ENCODE measurements at places on chromosomes 5 and 9.

DNA sequence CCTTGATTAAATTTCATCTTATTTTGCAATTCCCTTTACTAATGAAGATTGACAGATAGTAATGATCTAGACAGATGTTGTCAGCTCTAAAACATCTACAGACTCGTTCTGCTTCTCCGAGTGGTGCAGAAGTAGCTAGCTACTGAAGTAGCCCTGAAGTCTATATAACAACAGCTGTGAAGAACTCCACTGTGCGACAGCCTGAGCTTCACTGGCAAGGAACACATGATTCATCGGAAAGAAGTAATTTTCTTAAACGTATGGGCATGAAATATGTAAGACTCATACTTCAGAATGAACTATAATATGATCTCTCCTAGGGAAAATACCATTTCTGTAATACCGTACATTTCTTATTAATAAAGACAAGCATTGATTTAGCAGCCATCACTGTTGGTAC, 96.2 kb downstream of the TRPM3 start:
- DNase-seq, result no peak

- DNase-seq, result no peak
Measured at GRCh38 chr9:129803676-129804060, 684 bp downstream of the TOR1B start.

GRCh38 chr5:38720554-38721361, 125.1 kb upstream of the OSMR start:
- no peak for DNase-seq

- DNase-seq, result peak; percentile 46
Measured at GRCh38 chr9:121886759-121887485, 206.2 kb downstream of the TTLL11 start.

DNA sequence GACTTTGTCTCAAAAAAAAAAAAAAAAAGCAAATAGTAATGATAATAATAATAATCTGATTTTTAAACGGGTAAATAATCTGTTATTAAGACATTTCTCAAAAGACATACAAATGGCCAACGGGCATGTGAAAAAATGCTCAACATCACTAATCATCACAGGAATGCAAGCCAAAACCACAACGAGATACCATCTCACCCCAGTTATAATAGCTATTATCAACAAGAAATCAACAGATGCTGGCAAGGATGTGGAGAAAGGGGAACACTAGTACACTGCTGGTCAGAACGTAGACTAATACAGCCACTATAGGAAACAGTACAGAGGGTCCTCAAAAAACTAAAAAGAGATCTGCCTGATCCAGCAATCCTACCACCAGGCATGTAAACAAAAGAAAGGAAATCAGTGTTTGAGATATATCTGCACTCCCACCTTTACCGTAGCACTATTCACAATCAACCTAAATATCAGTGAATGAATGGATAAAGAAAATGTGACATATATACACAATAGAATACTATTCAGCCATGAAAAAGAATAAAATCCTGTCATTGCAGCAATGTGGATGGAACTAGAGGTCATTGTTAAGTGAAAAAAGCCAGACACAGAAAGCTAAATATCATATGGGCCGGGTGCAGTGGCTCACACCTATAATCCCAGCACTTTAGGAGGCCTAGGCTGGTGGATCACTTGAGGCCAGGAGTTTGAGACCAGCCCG, 24.9 kb downstream of the VAV2 start:
- DNase-seq, result no peak

Data from fibroblast of pulmonary artery (primary cell).